ENCODE measurements at places on chromosomes 13 and 19.

GRCh38 chr13:43805071-43805468 lies 18.3 kb upstream of the ENOX1 start:
- DNase-seq: no peak

DNA sequence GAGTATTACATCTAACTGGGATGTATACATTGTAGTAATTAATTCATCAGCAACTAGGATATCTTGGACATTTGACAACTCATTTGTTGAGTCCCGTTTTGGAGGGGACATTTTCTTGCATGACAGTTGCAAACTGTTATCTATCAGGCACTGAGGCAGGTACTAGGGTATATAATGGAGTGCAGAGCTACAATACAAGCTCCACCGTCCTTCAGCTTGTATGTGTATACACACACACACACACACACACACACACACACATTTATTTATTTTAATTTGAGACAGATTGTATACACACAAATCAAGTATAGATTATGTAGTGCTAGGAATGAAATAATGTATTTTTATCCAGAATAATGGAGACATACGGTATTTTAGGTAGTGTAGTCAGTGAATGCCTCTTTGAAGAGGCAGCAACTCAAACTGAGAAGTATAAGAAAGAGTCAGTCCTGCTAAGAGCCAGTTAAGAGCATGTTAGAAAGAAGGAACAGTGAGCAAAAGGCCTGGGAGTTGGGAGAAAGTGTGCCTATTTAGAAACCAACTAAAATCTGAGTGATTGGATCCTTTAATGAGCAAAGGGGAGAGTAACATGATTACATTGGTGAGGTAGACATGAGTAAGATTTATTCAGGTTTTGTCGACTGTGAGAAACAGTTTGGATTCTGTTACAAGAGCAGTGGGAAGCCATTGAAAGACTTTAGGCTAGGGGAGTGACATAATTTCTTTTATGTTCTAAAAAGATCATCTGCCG lies 74.5 kb downstream of the NBEA start:
- DNase-seq: no peak

- no peak for DNase-seq
Observed at GRCh38 chr13:113327766-113328471, 30.9 kb downstream of the LAMP1 start.

GRCh38 chr13:62687732-62688131 lies 1272.1 kb upstream of the PCDH20 start:
- DNase-seq: no peak

GRCh38 chr19:48445256-48445605 lies 552 bp upstream of the GRWD1 start:
- DNase-seq: peak; percentile 33

- no peak for DNase-seq
Observed at GRCh38 chr13:108166078-108166477, 49.3 kb downstream of the LIG4 start.

- no peak for DNase-seq
Observed at GRCh38 chr19:16627193-16627927, 644 bp downstream of the MED26 start.

DNA sequence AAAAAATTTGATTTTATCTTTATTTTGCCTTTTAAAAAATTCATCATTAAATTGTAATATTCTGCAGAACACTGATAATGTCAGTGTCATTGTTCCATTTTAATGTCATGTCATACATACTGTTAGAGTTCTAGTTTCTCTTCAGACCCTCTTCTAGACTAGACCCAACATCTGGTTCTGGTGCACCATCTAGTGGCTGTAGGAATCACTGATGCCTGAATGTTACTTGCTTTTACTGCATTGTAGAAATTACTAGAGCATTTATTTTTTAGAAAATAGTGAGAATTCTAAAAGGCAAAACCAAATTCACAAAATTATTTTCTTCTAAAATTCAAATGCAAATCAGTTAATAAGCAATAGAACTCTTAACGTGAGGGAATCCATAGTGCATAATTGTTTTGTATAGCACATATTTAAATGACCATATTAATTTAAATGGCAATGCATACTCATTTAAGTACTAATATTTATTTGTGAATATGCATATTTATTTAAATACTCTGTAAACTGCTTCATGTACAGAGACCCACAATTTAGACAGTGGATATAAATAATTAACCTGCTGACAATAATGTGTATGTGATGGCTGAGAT lies 425.7 kb downstream of the KLF12 start:
- peak; percentile 60 for DNase-seq

DNA sequence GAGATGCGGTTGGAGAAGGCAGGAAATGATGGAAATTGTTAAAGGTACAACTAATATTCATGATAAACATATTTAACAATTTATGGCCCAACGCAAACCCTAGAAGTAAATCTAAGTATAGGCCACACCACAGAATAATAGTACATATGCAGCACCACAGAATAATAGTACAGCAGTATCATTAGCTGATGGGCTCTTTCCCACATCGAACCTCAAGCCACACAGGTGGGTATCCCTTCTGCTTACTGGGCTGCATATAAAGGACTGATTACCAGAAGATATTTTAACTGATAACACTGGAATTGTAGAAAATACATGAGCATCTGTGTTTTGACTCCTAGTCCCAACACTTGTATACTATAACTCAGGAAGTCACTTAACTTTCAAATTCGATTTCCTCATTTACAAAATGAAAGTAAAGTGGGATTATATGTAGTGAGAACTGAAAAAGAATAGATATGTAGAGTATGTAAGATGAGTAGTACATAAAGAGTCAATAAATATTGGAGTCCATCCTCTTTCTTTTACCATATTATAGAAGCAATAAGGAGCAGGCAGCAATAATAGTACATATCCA lies 91.5 kb downstream of the TSC22D1 start:
- no peak for DNase-seq

DNA sequence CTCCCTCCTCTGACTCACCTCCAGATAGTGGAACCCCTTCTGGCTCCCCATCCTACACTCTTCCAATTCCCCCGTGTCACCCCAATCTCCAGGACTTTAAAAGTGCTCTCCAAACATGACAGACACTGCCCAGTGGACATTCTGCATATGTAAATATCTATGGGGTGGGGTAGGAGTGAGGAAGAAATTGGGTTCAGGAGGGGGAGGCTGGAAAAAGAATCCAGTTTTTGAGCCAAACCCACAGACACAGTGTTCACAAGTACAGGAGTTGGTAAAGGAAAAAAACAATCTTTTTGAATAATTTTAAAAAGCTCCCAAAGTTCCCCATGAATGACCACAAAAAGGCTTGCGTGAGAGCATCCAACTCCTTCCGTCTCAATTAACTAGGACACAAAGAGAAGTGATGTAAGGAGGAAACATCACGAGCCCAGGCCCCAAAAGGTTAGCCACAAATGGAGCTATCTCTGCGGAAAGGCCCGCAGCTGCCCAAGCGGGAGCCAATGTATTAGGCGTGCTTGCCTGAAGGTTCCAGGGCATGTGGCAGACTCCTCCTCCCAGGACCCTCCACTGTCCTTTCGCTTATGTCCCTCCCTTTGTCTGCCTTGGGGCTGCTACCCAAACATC lies 18.0 kb downstream of the ZC3H4 start:
- DNase-seq: peak; percentile 93

GRCh38 chr13:98507282-98507797 lies 69.6 kb downstream of the STK24 start:
- DNase-seq: no peak

All from HL-60 (cell line).